Esophagus squamous epithelium (tissue), 5 donors: ENCODE measurements at places on chromosomes 16 and 17.

GRCh38 chr16:66720766-66721165 is 24.2 kb upstream of the CMTM4 start:
- no peak for DNase-seq

GRCh38 chr17:55969562-55970324 is 183.5 kb upstream of the ANKFN1 start:
- no peak for DNase-seq

- no peak for DNase-seq
These were observed 11.8 kb downstream of the GNAO1 start for GRCh38 chr16:56203052-56203451.

DNA sequence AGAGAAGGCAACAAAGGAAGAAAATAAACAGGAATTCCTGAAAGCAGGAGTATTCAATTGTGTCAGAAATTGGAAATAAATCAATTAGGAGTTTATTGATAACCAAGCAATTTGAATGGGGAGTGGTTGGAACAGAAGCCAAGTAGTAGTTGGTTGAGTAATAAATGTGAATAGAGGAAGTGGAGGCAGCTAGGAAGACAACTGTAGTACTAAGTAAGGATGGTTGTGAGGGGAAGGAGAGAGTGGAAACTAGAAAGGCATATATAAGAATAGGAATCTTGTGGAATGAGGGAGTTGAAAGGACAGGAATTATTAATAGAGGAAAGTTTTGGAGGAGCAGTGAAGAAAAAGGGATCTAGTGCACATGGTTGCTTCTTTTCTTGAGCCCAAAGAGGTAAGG is 34.4 kb downstream of the NFAT5 start:
- DNase-seq: no peak

- DNase-seq: no peak
These were observed 4.6 kb downstream of the WNK4 start for GRCh38 chr17:42784811-42785592.

GRCh38 chr16:69921127-69921526 is 30.0 kb upstream of the CLEC18A start:
- no peak for DNase-seq

GRCh38 chr17:47829870-47830269 is 1.5 kb downstream of the MRPL10 start:
- DNase-seq: no peak

- DNase-seq: no peak
These were observed 140.6 kb downstream of the CLEC16A start for GRCh38 chr16:11084876-11085485.

DNA sequence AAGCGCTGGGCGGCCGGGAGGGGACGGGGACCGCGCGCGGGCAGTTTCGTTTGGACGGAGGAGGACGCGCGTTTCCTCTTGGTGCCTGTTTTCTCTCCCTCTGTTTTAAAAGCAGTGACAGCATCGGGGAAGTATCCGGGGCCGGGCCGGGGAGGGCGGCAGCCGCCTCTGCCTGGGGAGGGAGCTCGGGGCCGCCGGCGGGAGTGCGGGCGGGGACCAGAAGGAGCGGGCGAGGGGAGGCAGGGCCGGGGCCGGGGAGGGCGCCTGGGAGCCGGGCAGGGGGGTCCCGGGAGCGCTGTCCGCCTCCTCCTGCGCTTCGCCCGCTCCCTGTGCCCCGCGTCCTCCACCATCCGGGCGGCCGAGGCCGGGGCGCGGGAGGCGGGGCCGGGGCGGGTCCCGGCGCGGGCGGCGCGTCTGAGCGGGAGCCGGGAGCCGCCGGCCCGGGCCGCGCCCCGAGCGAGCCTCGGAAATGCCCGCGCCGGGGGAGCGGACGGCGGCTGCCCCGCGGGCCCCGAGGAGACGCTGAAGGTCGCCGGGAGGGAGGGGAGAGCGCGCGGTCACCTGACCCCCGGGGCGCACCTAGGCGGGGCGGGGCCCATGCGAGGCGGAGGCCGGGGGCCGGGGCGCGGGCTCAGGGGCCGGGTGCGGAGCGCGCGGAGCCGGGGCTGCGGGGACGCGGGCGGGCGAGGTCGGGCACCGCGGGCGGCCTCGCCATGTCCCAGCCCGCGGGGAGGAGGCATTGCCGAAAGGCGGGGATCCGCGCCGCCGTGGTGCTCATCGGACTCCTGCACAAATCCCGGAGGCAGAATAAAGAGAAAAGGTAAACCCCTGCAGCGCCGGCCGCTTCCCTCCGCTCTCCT is 57.3 kb downstream of the RAP1GAP2 start:
- DNase-seq: no peak

GRCh38 chr17:69170377-69170776 is 28.7 kb upstream of the ABCA6 start:
- DNase-seq: no peak

DNA sequence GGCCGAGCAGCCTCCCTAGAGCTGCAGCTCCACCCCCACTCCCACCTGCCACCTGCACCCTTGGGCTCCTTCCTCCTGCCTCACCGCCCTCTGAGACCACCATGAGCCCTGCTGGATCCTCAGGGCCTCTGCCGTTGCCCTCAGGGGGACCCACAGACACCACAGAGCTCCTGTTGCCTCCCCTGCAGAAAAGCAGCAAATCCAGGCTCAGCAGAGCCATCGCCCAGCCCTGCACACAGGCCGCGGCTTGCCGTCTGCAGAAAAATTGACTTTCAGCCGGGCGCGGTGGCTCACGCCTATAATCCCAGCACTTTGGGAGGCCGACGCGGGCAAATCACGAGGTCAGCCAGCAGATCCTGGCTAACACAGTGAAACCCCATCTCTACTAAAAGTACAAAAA is 7.0 kb upstream of the PPP1R27 start:
- no peak for DNase-seq

DNA sequence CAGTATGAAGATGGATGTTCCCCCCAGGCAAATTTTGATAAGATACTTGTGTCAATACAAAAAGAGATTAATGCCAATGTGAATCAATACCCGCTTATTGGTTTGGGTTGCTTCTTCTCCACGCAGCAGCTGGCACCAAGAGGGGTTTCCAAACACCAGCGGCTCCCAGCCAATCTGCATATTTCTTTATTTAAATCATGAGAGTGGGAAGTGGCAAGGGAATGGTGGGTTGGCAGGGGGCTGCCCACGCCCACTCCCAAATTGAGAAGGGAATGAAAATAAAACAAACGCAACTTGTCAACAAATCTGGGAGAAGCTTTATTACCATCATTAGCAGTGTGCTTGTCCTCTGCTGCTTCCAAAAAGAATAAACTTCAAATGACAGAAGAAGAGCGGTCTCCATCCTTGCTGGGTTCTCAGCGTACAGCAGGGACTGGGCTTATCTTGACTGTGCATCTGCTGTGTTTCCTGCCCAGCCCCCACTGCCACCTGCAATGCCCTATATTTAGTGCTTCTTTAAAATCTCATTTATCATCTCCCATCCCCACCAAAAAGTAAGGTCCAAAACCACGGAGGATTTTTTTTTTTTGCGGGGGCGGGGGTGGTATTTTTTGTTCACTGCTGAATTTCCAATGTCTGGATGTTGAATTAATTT is 34.9 kb upstream of the C16orf78 start:
- no peak for DNase-seq

DNA sequence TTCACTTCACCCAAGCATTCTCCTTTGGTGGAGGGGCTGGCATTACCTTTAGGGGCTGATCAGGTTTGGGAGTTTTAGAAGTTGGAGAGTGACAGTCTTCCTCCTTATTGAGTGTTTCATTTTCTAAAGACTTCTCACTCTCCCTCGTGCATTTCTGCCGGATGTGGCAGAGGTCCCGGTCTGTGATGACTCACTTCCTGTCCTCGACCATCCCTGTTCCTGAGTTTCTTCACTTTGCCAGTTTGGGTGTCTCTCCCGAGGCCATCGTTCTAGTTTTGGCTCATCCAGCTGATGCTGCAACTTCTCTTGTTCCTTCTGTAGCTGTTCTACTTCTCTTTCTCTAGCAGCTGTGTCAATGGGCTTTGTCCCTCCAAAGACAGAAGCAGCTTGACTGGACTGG is 104.3 kb downstream of the PHKB start:
- no peak for DNase-seq

DNA sequence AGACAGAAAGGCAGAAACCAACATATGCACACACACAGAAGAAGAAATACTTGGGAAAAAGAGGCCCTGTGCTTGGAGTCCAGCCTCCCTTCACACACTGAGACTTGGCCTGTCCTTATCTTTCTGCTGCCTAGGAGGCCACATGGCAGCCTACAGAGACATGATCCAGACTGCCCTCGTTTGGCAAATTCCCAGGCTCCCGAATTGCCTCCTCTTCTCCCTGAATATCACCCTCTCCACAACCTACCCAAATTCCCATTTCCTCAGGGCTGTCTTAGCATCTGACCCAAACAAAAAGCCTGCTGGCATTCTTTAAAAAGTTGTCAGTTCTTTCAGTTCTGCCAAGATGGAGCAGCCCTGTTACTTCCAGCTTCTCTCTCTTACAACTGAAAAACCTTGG is 59.8 kb downstream of the DNAH17 start:
- no peak for DNase-seq

- DNase-seq: no peak
These were observed 44.9 kb upstream of the ERN1 start for GRCh38 chr17:64174686-64175456.

DNA sequence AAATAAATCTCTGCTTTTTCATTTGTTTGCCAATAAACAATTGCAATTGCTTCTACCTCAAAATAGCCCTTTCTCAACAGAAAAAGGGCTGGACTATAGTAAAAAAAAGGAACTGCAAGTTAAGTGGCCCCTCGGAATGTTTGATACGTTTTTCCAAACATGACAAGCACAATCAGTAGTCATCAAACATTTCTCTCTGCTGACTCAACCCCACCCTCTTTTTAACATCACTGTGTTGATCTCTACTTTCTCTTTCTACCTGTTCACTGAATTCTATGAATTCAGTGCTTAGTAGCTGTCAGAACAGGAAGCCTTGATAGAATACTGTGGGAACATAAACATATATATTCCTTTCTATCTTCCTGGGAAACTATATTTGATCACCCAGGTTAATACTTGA is 116.5 kb upstream of the AXIN2 start:
- no peak for DNase-seq
